ENCODE measurements at places on chromosomes 1 and 21.

GRCh38 chr1:44229435-44230167, 16.3 kb downstream of the DMAP1 start:
- DNase-seq, result no peak

DNA sequence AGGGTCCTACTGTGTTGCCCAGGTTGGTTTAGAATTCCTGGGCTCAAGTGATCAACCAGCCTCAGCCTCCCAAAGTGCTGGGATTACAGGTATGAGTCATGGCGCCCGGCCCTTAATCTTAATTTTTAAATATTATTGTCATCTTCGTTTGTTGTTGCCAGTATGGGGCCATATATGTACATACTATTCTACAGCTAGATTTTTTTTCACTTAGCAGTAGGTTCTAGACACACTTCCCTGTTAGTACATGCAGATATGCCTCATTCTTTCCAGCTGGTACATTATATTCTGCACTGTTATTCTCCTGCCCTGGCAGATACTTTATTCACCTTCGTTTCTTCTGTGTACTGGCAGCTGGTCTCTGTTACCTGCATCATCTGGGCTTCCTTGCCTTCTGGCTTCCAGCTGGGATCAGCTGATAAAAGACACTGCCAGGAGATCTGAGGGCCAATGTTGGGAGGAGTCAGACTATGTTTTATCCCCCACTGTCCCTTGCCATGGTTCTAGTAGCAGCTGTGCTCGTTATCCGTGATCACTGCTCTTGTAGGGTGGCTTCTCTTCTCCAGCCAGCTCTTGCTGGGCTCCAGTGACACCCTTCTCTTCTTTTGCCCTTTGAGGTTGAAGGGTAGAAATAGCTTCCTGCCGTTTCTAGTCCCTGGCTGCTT, 24.7 kb downstream of the ST3GAL3 start:
- no peak for DNase-seq

GRCh38 chr1:219716611-219717114, 103.8 kb upstream of the ZC3H11B start:
- DNase-seq, result no peak

- DNase-seq, result no peak
Observed at GRCh38 chr21:32979598-32980268, 46.0 kb upstream of the OLIG2 start.

- no peak for DNase-seq
Observed at GRCh38 chr1:147377263-147378246, 135.1 kb downstream of the CHD1L start.

GRCh38 chr1:44227211-44227610, 13.9 kb downstream of the DMAP1 start:
- DNase-seq, result no peak

DNA sequence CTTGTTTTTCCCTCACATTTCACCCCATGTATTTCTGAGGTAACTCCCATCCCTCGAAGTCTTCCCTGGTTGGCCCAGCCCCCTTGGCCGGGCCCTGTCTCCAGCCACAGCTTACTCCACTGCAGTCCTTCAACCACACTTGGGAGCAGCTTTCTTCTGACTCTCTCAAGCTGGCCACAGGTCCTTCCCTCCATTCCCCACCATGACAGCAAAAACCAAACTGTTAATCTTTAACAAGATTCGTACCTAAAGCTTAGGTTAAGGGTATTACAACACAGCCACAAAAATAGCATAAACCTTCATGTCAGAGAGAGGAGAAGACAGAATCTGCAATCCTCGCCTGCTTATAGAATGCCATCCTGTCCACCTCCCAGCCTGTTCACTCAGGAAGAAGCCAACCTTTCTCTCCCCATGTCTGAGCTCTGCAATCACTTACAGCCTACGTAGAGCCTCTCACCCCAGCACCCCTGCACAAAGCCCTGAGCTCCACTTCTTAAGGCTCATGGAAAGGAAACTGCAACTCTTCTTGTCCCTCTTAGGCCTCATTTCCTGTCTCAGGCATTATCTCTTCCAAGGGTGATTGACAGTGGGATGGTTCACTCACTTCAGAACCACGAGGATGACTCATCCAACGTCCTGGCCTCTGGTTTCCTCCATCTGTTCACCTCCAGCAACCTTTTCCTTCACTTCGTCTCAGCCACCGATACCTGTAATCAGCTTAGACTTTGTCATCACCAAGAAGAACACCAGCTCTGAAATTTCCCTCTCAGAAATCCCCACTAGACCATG, 72.8 kb downstream of the CD2 start:
- DNase-seq, result peak; percentile 32

DNA sequence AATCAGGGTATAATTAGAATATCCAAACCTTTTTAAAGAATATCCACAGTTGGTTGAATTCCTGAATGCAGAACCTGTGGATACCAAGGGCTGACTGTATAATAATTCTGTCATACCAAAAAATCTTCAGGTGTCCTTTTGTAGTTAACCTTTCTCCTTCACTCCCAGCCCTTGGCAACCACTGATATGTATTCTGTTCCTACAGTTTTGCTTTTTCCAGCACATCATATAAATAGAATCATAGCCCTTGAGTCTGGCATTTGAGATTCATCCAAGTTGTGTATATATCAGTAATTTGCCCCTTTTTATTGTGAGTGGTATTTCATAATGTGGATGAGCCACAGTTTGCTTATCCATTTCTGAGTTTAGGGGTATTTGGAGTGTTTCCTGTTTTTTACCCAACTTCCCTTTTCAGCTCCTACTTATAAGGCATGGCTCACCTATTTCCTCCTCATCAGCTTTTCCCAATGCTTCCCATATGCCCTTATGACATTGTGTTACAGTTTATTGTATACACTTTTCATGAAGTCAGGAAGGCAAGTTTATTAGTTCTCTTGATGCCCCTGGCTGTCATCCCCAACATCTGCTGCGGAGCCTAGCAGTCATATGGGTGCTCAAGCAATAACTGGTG, 35.0 kb upstream of the AGO1 start:
- no peak for DNase-seq

- DNase-seq, result peak; percentile 20
Observed at GRCh38 chr1:21292984-21293536, 2.8 kb upstream of the ECE1 start.

- DNase-seq, result no peak
Observed at GRCh38 chr1:179510038-179510437, 65.7 kb downstream of the NPHS2 start.

DNA sequence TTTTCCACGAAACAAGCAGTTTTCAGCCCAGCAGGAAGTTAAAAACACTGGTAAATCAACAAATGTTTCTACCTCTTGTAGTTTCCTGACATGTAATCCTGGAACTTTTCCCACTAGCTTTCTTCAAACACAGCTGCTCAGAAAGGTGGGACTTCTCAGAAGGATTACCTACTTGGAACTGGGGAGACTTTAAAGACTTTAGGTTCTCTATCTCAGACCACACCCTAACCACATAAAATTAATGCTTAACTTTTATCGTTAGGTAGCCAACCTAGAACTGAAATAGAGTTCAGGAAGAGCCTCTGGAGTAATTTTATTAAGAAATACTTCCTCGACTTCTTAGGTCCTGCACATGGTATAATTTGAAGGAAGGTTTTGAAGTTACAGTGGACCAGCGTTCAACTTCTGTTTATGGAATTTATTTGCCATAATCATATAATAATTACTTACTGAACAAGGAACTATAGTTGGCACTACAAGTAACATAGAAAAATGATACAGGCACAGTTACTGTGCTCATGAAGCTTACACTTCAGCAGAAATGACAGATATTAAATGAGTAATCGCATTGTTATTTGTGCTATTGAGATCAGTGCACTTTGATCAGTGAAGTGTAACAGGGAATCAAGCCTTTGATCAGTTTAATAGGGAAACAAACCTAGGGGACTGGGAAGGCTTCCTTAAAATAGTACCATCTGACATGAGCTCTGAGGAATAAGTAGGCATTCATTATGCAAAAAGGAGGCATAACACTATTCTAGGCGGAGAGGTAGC, at the start of gene BCL2L15:
TSS of gene BCL2L15 (minus strand) at position 180 of the 774 bp plus-strand sequence. CDS start 206 bp downstream, outside the sequence.
- DNase-seq, result no peak

DNA sequence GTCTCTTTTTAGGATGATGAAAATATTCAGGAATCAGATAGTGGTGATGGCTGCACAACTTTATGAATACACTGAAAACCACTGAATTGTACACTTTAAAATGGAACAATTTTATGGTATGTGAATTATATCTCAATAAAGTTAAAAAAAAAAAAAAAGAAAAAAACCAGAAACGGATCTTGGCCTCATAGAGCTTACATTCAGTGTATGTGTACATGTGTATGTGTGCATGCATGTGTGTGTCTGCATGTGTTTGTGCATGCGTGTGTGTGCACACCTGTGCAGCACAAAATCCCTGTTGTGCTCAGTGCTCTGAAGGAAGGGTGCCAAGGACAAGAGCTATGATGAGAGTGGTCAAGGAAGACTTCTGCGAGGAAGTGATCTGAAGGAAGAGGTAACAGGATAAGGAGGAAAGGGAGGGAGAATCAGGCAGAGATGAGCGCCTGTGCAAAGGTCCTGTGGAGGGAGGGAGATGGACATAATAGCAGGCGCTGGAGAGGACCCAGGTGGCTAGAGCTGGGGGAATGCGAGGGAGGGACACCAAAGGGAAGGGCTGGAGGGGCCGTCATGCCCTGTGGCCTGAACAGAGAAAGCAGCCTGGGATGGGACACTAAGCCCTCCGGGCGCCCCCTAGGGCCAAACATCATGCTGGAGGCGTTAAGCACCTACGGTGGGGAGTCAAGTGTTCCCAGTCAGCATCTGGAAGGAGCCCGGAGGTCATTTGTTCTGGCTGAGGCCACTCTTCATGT, 25.2 kb downstream of the NKAIN1 start:
- DNase-seq, result no peak

DNA sequence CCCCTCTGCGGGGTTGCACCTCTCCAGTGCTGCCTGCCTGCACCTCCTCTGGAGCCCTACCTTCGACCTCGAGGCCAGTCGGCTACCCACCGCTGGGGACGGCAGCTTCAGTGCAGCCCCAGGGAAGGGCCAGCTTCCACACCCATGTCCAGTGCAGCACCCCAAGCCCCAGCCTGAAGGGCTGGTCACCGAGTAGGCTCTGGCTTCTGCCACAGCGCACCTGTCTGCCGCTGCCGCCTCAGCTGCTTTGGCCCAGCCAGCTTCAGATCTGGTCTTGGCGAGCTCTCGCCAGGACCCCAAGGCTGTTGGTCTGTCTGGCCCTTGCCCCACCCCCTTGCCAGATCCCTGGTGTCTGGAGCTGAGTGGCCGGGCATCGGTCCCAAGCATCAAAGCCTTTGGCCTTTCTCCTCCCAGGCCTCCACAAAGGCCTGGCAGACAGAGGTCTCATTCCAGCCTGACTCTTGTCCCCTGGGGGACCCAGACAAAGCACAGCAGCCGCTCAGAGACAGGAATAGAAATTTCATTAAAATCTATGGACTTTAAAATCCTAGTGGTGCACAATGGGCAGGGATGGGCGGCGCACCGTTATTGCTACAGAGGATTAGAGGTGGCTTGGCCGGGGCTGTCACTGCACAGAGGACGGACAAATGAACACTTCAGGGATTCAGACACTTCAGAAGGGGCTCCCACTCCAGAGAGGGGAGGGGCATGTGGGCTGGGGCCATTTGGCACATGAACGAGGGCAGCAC, 4.8 kb downstream of the CCDC24 start:
- no peak for DNase-seq

GRCh38 chr1:116923421-116923820, 13.7 kb downstream of the PTGFRN start:
- DNase-seq, result no peak

GRCh38 chr21:32197896-32198295, 81.0 kb downstream of the MIS18A start:
- DNase-seq, result no peak

DNA sequence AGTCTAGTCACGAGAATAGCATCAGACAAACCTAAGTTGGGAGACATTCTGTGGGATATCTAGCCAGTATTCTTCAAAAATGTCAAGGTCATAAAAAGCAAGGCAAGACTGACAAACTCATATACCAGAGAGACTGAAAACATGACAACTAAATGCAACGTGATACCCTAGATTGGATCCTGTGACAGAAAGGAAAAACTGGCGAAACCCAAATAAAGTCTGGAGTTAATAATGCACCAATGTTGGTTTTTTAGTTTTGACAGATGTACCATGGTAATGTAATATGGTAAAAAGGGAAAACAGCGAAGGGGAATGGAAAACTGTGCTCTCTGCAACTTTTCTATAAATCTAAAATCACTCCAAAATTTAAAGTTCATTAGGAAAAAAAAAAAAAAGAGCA, 64.5 kb downstream of the EPS15 start:
- no peak for DNase-seq

DNA sequence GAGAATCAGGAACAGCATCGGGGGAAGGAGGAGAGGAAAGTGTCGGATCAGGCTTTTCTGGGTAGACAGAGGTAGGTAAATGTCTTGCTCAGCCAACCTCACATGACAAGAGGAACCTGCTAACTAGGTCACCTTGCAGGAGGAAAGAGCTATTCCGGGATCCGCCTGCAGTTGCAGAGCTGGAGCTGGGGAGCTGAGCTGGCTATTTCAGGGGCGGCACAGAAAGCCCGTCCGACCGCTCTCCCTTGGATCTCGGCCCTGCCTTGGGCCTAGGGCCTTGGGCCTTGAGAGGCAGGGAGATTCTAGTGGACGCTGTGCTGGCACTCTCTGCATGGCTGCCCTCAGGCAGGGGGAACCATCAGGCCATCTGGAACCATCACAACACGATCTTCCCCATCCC, 56.5 kb upstream of the CTPS1 start:
- no peak for DNase-seq
